ENCODE measurements at places on chromosomes 7 and 10. TPM values are rescaled to one million over a fixed set of nuclear protein-coding genes. Genes with fewer than 3 reads are reported as not detected.

The LRMDA gene
- 39.8 TPM for polyA plus RNA-seq

The DYNC1I1 gene
- not detected for polyA plus RNA-seq

GRCh38 chr7:10537764-10538163 is 435.9 kb upstream of the PHF14 start:
- no peak for DNase-seq

- DNase-seq: no peak
These were observed 3.0 kb upstream of the JAZF1 start for GRCh38 chr7:28183627-28184026.

The ECHS1 gene
- polyA plus RNA-seq: 102 TPM

The CPED1 gene
- polyA plus RNA-seq: 20.4 TPM

The HHEX gene
- polyA plus RNA-seq: 51.2 TPM

- DNase-seq: no peak
These were observed 326.5 kb downstream of the TNS3 start for GRCh38 chr7:47255441-47255840.

The NPS gene
- polyA plus RNA-seq: not detected

The ELOVL3 gene
- 3.2 TPM for polyA plus RNA-seq

The PVRIG gene
- 0.06 TPM for polyA plus RNA-seq

DNA sequence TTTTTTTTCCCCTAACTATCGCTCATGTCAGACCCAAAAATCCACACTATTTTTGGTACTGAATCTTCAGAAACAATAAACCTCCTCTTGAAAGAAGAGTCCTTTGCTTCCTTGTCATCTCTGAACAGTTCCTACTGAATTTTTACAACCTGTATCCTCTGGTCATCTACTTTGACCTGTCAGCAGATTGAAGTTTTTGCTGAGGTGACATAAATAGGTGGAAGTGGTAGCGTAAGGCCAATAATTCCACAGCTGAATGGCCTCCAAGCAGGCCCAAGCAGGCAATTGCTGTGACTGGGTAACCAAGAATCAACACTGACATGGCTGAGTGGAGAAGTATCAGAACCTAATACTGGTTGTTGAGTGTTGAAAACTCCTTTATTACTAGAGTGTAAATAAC is 117.4 kb upstream of the MAGI2 start:
- no peak for DNase-seq

DNA sequence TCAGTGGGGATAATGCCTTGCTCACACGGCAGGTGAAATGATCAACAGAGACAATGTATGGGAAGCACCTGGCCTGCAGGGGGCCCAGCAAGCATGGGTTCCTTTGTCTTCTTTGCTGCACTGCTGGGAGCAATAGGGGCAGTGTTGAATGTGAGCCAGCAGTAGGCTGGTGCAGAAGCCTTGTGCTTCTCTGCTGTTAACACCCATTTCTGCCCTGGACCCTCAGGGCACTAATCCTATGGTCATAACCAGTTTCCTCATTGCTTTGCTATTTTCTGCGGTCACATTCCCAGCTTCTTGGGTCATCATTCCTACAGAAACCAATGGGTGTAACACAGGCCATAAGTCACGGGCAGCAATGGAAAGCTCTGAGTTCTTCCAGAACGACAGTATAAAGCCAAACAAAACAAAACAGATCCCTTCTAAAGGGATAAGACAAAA is 10.9 kb upstream of the LGI1 start:
- DNase-seq: no peak

The AZGP1 gene
- polyA plus RNA-seq: not detected

DNA sequence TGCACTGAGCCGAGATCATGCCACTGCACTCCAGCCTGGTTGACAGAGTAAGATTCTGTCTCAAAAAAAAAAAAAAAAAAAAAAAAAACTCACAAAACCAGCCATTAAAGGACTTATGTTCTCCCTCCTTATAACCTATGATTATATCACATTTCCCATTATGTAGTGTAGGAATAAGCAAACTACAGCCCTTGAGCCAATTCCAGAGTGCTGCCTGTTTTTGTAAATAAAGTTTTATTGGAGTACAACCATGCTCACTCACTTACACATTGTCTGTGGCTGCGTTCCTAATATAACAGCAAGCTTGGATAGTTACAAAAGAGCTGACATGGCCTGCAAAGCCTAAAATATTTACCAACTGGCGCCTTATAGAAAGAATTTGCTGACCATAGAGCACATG is 72.7 kb upstream of the ARID5B start:
- no peak for DNase-seq

The STOX1 gene
- polyA plus RNA-seq: not detected

DNA sequence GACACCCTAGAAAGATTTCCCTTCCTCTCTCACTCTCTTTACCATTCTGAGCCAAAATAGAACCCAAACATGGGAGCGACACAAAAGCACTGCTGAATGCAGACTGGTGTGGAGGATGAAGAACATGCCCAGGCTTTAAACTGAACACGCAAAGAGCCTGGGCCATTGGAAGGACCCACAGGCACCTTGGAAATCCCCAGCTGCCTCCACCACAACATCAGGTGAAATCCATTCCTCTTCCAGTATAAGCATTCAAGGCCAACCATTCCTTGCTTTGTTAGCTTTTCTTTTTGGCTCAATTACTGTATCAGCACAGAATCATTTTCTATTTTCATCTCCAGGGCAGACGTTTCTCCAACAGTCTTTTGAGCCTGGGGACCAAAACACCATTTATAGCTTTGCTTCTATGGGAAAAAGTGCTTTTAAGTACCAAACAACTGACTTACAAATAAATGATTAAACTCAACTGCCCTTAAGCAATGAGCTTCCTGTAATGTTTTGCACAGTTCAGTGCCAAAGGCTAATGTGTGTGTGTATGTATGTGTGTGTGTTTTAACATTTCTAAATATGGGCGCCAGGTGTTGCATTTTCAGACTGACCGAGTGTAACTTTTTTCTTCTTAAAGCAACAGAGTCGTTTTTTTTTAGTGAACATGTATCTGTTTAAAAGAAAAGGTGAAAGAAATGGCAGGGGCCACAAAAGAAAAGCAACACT is 16.2 kb upstream of the BLNK start:
- no peak for DNase-seq

DNA sequence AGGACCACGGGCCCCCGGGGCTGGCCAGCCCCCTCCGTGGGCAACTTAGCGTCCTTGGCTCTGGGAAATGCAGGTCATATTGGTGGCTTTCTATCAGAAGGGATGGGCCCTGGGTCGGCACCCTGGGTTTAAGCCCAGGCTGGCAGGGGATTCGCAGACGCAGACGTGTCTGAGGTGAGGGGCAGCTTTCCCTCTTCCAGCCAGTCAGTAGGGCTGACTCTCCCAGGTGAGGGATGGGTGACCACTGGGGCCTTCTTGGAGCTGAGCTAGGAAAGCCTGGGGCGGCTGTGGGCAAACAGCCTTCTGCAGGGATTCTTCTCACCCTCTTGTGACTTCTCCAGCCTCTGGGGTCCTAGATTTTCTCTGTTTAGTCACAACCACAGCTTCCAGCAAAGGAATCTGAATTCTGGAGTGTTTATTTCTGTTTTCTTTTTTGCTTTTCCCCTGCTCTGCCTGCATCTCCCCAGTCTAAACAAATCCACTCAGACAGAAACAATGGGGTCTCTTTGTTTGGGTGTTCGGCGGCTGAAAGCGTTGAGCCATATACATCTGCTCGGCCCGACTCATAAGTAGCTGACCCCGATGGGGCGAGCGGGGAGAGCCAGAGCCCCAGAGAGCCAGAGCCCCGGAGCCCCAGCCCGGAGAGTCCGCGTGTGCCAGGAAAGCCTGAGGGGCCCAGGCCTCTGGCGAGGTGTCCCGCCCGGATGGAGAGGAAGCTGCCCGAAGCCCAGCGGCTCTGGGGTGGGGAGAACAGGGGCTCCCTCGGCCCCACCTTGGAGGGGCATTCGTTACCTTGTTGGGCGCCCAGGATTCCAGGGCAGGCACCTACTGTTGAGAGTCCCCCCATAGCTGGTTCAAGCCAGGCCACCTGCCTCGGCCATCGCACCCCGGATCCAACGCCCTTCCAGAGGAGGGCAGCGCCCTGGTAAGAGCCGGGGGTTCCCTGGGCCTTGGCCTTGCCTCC is 2.0 kb downstream of the MNX1 start:
- DNase-seq: no peak

GRCh38 chr10:73774637-73775036 is 7.2 kb upstream of the CHCHD1 start:
- no peak for DNase-seq

The HABP2 gene
- polyA plus RNA-seq: not detected

GRCh38 chr7:102085218-102085772 is 201.4 kb upstream of the SH2B2 start:
- no peak for DNase-seq

GRCh38 chr10:123421461-123421860 is 244.7 kb upstream of the GPR26 start:
- no peak for DNase-seq

The LOXL4 gene
- 0.03 TPM for polyA plus RNA-seq

The CFAP43 gene
- not detected for polyA plus RNA-seq

- DNase-seq: no peak
These were observed 47.6 kb downstream of the ANKRD26 start for GRCh38 chr10:27052656-27053055.

The NEURL1 gene
- polyA plus RNA-seq: 23.8 TPM

GRCh38 chr7:95028683-95029082 is 121.3 kb downstream of the PPP1R9A start:
- no peak for DNase-seq

The TFR2 gene
- polyA plus RNA-seq: not detected

DNA sequence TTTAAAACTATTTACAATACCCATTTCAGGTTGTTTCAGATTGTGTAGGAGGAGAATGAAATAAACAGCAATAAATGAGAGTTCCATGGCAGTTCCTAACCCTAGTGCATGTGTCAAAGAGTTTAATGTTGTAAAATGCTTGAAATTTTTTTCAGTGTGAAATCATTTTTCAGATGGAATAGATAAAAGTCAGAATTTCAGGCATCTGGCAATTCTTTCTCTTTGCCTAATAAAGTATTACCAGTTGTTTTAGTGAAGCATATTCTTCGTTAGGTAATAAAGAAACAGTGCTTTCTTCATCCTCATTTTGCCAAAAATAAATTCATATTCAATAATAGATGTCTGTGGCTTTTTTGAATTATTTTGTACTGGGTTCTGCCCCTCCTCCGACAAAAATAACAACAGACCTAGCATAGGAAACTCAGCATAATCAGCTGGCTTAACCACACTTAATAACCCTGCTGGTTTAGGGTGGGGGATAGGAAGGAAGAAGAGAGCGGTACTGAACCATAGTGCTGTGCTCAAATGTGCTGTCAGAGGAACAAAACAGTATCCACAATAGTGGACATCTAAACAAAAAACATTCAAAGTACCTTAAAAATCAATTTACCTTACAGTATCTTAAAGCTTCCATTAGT is 39.1 kb downstream of the MINDY3 start:
- no peak for DNase-seq

DNA sequence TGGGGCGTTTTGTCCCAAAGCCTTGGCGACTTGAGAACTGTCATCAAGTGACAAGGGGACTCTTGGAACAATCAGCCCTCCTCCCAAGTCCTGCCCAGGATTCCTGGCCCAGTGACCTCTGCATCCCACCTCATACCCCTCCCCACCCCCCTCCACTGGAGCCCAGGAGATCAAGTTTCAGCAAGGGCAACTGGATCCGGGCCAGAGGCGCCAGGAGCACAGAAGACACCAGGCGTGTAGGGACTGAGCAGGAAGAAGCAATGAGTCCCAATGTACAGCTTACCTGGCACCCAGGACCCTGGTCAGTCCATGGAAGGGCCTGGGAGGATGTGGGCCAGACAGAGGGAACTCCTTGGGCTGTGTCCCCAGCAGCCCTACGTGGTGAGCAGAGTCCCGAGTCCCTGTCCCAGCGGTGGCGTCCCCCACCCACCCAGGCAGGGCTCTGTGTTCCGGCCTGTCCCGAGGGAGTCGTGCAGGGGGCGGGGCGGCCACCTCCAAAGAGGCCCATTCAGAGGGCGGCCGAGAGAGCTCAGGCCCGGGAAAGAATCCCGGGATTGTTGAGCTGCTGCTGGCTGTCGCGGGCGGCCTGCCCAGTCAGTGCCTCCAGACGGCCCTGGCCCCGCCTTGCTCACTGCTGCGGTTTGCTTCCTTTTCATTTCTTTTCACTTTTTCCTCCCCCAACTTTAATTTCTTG is 254.1 kb downstream of the TNS3 start:
- DNase-seq: no peak

- no peak for DNase-seq
These were observed 55.3 kb upstream of the INPP5A start for GRCh38 chr10:132482090-132482800.

The SHTN1 gene
- polyA plus RNA-seq: 22.6 TPM

DNA sequence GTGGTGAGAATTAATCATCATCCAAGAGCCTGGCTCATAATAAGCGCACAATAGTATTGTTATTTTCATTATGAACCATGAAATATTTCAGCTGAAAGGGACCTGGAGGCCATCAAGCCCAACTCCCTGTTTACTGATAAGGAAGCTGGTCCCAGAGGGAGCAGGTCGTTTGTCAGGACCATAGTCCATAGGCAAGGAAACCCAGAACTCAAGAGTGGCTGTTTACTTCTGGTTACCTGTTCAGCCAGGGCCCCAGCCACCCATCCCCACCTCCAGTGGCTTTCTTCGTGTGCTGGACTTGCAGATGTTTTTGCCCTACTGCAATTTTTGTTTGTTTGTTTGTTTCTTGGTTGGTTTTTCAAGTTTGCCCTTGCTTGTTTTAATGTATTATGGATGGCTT is 152.0 kb downstream of the TPST1 start:
- DNase-seq: no peak

DNA sequence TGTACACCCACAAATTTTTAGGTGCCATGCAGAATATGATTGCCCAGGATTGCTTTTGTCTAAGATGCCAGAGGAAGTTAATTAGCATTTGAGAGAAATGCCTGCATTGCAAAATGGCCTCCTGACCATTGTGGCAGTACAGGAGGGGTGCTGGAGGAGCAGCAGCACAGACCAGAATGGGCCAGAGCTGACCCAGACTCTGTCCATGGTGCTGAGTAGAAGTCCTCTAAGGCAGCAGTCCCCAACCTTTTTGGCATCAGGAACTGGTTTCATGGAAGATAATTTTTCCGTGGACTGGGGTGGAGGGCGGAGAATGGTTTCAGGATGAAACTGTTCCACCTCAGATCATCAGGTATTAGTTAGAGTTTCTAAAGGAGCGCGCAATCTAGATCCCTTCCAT is 217.8 kb upstream of the AGK start:
- DNase-seq: no peak

- DNase-seq: no peak
These were observed 252.6 kb upstream of the MTPN start for GRCh38 chr7:136229790-136230189.

- DNase-seq: no peak
These were observed 67.2 kb upstream of the POT1 start for GRCh38 chr7:124996778-124997177.

DNA sequence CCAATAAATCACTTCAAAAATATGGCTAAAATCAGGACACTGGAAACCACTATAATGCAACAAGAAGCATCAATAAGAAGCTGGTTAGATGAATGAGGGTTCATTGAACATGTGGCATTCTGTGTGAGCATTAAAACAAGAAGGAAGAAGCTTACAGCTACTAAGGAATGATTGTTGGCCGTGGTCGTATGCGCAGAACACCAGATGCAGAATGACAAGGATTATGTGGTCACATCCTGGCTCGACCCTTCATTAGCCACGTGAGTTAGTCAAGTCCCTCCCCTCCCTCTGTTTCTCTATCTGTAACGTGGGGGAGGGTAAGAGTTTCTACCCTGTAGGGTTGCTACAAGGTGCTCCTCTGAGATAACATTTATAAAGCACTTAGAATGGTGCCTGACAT is 174.3 kb downstream of the ADAM12 start:
- DNase-seq: no peak

- no peak for DNase-seq
These were observed 94.4 kb upstream of the KIAA1217 start for GRCh38 chr10:24114556-24114955.
